Activated T-cell treated with anti-CD3 and anti-CD28 coated beads for 48 hours (primary cell): ENCODE measurements at places on chromosomes 6 and 20.

- no peak for DNase-seq
Measured at GRCh38 chr6:156102129-156102528, 646.5 kb upstream of the NOX3 start.

- DNase-seq: no peak
Measured at GRCh38 chr20:58747211-58747610, 54.6 kb downstream of the NPEPL1 start.

GRCh38 chr6:26087284-26088115 is at the start of gene HFE:
Gene HFE, plus strand, starts transcription at chr6:26087429. Its CDS starts 12 bp downstream, at chr6:26087441.
- peak; percentile 16 for DNase-seq

DNA sequence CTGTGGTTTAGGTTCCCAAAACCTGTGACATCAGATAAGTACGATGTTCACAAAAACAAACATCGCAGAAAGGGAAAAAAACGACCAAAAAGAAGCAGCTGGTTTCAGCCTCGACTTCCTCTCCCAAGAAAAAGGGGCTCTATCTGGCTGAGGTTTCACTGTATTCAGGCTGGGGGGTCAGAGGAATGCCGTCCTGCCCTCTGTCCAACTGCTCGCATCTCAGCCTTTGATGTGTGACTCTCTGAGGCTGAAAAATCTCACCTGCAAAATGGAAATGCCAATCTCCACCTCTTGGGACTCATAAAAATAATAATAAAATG is 123.6 kb upstream of the PTPN1 start:
- no peak for DNase-seq

DNA sequence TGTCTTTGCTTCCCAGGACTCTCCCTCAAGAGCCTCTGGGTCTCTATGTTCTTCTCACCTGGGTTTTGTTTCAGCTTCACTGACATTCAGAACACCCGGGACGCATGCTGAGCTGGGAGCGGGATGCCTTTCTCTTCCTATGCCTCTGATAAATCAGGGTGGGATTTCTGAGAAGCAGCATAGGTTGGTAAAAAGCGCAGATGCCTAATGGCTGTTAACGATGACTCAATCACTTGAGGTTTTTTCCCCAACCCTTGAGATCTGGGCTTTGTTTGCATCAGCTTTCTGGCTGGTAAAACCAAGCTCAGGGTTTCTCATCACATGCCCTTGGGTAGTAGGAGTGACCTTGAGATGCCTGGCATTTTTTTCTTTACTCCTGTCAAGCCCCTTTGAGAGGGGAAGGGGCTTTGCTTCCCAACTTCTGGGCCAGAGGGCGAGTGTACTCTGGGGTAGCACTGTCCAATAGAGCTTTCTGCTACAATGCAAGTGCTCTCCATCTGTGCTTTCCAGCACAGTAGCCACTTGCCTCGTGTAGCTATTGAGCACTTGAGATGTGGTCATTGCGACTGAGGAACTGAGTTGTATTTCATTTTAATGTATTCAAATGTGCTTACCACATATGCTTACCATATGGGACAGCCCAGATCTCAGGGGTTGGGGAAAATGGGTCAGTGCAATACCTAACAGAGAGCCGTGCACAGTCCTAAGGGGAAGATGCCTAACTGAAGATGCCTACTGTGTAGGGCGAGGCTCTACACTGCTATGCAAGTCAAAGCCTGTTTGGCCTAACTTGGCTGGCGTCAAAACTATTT is 69.1 kb downstream of the PPP1R14C start:
- DNase-seq: no peak

GRCh38 chr6:49468042-49468441 is 4.9 kb downstream of the CENPQ start:
- DNase-seq: no peak

GRCh38 chr6:137157601-137158000 is 15.8 kb downstream of the IL22RA2 start:
- DNase-seq: no peak

DNA sequence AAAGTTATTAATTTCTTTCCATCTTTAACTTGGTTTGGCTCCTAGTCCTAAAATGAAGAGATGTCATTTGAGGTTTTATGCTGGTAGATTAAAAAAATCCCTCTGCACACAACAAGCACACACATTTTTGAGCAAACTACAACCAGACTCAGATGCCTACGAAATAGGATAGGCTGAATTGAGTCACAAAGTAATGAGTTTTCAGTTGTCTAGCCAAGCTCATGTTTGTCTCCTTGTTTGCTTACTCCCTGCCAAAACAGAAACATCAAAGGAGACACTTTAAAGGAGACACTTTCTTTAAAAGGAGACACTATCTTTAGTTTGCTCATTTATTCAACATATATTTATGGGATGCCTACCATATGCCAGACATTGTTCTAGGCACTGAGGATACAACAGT is 56.2 kb downstream of the TPBG start:
- no peak for DNase-seq

DNA sequence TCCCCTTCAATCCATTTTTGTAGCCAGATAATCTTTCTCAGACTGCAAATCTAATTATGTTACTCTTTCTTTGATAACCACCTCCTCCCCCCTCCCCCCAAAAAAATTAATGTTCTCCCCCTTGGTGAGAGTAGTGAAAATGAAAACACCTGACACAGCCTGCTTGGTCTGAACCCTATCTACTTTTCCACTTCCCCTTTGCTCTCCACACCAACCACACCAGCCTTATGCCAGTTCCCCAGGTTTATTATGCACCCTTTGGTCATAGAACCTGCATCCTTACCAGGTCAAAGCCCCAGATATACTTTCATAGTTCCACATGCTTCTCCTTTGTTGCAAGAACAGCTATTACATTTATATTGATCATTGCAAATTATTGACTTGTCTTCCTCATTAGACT is 19.4 kb downstream of the PFDN4 start:
- no peak for DNase-seq

DNA sequence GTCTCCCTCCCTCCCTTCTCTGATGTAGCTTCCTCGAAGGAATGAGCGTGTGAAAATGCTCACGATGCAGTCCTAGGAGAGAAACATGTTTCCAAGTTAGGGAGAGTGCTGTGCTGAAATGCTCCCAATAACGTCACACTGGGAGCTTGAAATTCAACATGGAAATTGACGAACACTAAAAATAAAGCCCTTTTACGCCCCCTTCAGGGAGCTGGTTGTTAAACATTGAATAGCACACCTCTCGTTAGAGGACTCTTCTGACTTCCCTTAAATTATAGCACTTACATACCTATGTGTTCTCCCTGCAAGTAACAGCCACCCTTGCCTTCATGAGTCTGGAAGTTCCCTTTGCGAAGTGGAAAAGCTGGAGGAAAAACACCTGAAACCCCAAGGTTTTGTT is 88.6 kb downstream of the BFSP1 start:
- no peak for DNase-seq

DNA sequence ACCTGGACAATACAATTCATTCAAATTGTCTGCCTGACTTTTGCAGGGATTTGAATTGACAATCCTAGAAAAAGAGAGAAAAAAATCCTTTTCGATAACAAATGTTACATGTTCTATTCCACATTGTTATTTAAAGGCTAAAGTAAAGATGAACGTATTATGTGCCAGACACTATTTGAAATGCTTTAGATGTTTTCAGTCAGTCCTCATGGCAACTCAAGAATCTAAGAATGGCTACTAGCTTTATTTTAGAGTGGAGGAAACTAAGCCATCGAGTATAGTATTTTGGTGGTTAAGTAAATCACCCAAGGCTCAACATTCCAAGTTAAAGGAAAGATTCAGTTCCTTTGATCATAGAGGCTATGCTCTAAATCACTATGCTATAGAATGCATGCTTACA is 558.6 kb upstream of the MAN1A1 start:
- no peak for DNase-seq

DNA sequence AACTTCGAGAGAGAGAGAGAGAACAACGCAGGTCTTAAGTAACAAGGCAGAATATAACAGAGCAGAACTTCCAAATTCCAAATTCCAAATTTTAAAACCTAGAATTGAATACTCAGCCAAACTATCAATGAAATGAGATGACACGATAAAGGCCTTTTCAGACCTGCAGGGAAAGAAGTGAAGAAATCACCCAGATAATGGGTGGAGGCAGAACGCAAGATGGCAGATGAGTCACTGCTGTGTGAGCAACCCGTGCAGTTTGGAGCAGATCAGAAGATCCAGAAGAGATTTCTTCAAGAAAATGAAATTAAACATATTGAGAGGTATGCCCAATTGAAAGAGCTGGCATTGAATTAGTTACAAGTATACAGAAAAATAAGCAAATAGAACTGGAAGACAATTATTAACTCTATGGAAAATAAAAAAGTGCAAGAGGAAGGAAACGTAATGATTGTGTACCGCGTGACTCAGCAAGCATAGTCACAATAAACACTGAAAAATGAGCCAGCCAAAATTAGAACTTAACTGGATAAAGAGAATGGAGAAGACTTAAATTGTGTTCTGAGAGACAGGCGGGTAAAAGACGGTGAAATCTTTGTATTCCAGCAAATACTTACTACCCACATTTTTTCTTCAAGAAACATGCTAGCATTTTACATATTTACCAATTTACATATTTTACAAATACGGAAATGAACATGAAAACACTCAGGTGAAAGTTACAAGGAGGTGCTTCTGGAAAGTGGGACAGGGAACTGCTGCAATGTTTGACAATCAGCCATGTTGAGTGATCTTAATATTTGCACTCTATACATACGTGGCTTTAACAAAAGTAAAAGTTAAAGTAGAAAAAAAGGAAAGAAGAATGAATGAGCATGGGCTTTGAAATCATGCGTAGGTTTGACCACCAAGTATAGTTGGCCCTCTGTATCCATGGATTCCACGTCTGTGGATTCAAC is 87.9 kb upstream of the CDYL start:
- no peak for DNase-seq

- no peak for DNase-seq
Measured at GRCh38 chr6:44169154-44169553, 10.5 kb downstream of the CAPN11 start.

DNA sequence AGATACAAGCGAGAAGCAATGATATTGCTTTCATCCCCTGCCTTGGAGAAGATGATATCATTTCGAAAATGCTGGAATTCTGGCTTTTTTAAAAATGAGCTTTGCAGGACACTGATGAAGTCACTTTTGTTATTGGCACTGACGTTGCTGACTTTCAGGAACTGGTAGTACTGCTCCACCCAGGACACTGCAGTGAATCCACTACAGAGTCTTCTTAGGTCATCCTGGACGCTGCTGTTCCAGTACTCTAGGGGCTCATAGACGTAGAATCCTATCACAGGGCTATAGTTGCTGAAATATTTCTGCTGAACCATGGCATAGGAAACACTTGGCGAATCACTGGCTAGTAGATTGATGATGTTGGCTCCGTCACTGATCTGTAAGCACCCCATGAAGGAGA is 97.2 kb downstream of the OPN5 start:
- DNase-seq: no peak

GRCh38 chr20:46965477-46965876 is 70.8 kb downstream of the EYA2 start:
- no peak for DNase-seq

GRCh38 chr20:49279677-49280462 is 2.0 kb upstream of the ZNFX1 start:
- DNase-seq: no peak

DNA sequence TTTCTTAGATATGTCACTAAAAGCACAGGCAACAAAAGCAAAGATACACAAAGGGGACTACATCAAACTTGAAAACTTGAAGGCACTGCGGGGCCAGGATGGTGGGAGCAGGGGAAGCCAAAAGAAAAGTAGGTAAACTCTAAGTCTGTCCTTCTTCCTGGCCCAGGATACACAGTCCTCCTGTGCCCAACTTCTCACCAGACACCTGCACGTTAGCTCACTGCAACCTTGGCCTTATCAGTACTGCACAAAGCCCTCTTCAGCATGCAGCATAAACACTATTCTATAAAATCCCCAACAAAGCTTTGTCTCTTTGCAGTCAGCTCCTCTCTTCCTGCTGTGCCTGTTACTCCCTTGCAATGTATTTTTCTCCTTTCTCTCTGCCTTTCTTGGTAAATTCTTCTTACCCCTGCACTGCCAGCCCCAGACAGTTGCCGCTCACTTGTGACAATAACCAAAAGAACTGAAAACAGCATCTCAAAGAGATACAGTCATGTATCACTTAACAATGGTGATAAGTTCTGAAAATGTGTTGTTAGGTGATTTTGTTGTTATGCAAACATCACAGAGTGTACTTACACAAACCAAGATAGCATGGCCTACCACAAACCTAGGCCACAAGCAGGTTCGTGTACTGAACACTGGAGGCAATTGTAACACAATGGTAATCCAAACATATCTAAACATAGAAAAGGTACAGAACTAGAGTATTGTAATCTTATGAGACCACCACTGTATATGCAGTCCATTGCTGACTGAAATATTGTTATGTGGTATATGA is 51.2 kb downstream of the NINL start:
- no peak for DNase-seq

DNA sequence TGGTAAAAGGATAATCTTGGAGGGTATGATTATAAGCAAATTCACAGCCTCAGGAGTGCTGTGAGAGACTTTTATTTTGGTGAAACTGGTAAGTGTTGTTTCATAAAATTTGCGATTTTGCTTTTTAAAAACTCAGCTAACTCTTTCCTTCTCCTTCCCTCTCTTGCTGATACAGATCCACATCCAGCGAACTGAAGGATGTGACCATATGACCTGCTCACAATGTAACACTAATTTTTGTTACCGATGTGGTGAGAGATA is 77.2 kb upstream of the TPD52L1 start:
- DNase-seq: no peak

GRCh38 chr6:21325201-21325856 is 268.2 kb upstream of the SOX4 start:
- no peak for DNase-seq

- DNase-seq: peak; percentile 40
Measured at GRCh38 chr20:4973330-4974097, 27.8 kb downstream of the SLC23A2 start.

DNA sequence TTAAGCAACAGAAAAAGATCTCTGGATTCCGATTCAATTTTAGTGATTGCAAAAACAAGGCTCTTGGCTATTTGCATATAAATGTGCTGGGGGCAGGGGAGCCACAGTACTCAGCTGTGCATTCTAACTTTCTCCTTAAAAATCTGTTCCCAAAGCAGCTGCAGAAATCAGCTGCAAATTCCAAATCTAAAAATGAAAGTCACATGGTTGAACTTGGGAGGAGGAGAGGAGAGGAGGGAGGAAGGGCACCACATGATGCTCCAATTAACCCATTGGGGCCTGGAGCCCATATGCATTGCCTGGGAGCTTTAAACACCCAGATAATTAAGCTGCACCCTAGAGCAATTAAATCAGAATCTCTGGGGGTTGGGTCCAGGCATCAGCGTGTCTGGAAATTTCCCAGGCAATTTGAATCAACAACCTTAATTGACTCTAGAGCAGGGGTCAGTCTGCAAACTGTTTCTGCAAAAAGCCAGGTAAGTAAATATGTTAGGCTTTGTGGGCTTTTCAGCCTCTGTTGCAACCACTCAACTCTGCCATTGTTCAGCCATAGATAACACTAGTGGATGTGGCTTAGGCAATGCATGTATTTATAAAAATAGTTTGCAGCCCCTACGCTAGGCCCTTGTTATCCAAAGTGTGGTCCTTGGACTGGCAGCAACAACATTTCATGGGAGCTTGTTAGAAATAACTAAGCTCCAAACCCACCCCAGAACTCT is 508.1 kb downstream of the KIF16B start:
- DNase-seq: no peak

GRCh38 chr6:157587127-157587926 is 206.3 kb downstream of the ZDHHC14 start:
- DNase-seq: no peak

GRCh38 chr6:5677219-5678000 is 329.3 kb downstream of the NRN1 start:
- no peak for DNase-seq

GRCh38 chr20:25054096-25054820 is 3.7 kb downstream of the ACSS1 start:
- no peak for DNase-seq
